Neural crest cell (in vitro differentiated cells): ENCODE measurements at places on chromosomes 2 and 18. TPM values are rescaled to one million over a fixed set of nuclear protein-coding genes. Genes with fewer than 3 reads are reported as not detected.

ITGB6 gene
- total RNA-seq, result not detected in 2 replicates

- DNase-seq, result no peak
These were observed 13.4 kb upstream of the CELF4 start for GRCh38 chr18:37578886-37579513.

IL18RAP gene
- total RNA-seq, result not detected in 2 replicates

TWSG1 gene
- total RNA-seq, result 48.2 and 50.4 TPM in 2 replicates

DNA sequence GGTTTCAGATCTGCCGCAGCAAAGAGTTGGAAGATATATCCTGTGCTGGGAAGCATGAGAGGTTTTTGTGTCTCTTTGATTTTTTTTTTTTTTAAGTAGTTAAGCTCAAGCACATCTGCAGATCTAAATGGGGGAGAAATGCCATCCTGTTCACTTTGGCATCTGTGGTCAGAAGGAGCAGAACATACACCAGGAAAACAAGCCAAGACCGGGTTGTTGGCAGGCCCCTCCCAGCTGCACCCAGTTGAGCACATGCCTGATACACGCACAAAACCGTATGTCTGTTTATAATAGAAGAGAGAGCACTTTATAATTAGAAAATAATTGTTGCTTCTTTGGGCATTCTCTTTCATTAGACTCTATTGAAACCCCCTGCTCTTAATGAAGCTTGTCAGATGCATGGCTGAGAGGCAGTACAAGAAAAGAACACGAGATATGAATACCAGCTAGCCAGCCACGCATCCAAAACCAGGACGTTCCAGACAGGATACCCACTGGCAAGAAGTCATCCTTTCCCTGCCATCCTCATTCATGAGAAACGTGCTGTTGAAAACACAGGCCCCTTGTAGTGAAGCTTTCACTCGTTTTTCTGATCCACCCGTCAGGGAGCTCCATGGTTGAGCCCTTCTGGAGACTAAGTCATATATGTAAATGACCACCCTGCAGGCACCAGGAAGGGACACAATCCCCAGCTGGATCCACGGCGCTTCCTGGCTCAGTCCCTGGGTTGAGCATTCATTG, 152.2 kb downstream of the ALPK2 start:
- DNase-seq, result no peak

DNA sequence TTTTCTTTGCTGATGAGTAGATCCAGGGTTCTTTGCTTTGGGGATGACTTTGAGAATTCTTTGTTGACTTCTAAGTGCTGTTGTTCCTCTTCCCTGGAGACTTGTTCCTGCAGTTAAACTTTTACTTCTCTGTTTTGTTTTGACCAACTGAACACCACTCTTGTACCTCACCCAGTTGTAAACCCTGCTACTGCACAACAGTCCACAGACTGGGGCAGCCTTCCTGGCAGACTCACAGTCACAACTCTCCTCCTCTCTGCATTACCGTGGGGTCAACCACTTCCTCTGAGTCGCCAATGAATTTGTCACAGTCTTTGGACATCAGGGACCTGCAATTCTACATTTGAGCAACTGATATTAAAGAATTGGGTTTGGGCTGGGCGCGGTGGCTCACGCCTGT, 3.8 kb upstream of the SLC8A1 start:
- no peak for DNase-seq

RTKN gene
- total RNA-seq, result 61.2 and 62.0 TPM in 2 replicates

DNA sequence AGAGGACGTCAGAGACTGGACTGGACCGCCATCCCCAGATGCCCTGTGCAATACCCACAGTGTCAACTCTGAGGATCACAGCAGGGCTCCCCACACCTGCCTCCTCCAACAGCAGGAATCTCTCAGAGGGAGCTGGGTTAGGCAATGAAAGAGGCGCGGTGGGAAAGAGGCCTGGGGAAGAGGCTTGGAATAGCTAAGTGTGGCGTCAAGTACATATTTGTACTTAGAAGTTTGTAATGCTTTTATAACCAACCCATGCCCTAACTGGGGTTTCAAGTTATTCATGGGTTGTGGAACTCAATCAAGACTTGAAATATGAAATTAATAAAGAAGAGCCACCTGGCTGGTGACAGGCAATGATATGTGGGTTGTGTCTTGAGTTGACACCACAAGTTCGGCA, 28.7 kb downstream of the CYP26B1 start:
- DNase-seq, result no peak

DNA sequence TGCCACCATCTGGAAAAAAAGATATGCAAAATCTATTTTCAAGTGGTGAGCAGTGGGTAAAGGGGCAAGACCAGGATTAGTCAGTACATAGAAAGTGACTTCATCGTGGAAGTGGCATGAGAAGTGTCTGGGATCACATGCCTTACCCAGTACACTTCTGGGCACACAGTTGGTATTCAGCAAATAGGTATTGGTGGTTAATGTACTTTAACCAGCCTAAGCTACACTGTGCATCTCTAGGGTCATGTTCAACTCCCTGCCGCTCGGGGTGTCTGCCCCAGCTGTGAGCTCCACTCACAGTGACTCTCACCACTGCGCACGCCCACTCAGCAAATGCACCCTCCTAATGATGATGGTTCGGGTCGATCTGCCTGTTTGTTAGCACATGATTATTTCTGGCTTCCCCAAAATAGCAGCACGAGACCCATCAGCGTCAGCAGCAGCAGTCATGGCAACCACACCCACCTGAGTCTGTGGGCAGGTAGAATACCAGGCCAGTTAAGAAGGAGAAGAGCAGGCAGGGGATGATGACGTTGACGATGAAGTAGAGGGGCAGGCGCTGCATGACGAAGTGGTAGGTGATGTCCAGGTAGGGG, 11.1 kb downstream of the CHRNA1 start:
- no peak for DNase-seq

- no peak for DNase-seq
These were observed 767 bp downstream of the TPRKB start for GRCh38 chr2:73736378-73736777.

- DNase-seq, result no peak
These were observed 131.5 kb downstream of the CCDC74A start for GRCh38 chr2:131659168-131659572.

GRCh38 chr2:222238072-222238471, 60.7 kb downstream of the PAX3 start:
- DNase-seq, result no peak

DNA sequence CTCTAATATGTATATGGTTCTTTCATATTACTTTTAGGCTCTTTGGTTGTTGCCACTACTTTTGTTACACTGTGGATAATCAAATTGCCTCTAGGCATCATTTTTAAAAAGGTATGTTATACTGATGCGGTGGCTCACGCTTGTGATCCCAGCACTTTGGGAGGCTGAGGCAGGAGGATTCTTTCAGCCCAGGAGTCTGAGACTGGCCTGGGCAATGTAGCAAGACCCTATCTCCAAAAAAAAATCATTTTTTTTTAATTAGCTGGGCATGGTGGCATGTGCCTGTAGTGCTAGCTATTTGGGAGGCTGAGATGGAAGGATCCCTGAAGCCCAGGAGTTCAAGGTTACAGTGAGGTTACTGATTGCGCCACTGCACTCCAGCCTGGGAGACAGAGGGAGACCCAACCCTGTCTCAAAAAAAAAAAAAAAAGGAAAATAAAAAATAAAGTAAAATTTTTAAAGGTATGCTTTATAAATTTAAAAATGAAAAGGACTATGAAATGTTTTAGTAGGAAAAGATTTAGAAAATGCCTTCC, 48.1 kb upstream of the DYNC2LI1 start:
- DNase-seq, result no peak

DNA sequence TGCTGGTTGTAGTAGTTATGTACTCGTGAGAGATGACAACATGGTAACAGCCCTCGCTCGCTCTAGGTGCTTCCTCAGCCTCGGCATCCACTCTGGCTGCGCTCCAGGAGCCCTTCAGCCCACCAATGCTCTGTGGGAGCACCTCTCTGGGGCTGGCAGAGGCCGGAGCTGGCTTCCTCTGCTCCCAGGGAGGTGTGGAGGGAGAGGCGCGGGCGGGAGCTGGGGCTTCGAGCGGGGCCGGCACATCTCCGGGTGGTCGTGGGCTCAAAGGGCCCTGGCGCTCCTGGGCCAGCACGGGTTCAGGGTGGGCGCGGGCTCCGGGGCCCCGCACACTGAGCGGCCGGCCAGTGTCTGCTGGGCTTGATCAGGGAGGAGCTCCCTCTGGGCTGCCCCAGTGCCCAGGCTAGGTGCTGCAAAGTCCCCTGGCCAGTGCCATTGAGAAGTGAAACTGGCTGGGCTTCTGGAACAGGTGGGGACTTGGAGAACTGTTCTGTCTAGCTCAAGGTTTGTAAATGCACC, 1012.1 kb downstream of the CNTNAP5 start:
- no peak for DNase-seq

DNA sequence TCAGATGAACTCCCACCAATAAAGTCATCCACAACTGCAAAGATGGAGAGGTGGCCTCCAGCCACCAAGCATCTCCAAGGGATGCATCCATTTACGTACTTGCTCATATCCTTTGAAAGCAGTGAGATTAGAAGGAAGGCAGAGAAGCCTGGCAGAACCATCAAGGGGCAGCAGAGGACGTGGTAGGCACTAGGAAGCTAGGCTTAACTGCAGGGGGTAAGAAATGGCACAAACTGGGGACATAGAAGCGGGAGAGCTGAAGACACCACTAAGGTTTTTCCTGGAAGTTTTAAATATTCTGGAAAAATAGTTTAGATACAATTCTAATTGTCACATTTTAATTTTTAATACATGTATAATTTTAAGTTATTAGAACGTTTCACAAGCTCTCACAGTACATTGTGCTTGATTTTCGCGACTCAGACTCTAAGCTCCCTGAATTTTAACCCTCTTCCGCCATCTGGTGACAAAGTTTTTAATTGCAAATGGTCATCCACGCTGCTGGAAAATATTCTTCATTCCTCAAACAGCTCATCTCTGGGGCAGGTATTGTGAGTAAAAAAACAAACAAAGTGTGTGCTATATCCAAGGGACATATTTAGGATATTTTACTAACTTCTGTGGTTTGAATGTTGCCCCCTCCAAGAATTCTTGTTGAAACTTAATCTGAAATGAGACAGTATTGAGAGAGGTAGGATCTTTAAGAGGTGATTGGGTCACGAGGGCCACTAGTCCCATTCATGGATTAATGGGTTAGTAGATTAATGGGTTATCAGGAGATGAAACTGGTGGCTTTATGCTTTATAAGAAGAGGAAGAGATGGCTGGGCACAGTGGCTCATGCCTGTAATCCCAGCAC, 1.6 kb upstream of the PSTPIP2 start:
- DNase-seq, result peak; percentile 70

DNA sequence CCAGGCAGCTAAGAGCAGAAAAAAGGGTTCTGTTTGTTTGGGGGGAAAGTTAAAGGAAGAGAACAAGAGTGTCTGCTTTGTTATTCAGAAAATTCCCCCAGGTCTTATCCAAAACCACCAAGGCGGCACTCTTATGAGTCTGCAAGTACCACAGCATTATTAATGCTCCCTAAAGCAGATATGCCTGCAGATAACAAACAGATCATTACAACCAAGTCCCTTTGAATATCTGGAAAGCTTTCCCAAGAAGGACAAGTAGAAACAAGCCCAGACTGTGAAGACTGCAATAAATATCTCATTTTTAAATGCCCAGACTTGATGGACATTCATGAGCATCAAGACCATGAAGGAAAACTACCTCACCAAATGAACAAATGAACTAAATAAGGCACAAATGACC, 278.6 kb upstream of the TMEFF2 start:
- no peak for DNase-seq

- no peak for DNase-seq
These were observed 18.1 kb upstream of the B4GALT6 start for GRCh38 chr18:31702449-31702848.

SLC11A1 gene
- total RNA-seq, result 0.09 TPM in 1 of 2 replicates, not detected in the other

DNA sequence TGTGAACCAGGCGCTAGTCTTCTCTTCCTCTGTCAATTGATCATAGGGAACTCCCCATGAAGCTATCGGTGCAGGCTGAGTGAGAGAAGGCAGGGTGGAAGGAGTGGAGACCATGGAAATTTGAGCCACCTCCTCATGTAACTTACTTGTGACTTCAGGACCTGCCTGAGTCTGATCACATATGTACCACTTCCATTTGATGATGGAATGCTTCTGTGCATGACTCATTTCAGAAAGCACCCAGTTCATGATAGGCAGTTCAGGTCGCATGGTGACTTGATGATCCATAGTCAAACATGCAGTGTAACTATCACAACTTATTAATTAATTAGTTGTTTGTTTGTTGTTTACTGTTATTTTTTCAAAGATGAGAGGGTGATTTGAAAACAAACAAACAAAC, 1296.7 kb downstream of the SUCLG1 start:
- no peak for DNase-seq

DNA sequence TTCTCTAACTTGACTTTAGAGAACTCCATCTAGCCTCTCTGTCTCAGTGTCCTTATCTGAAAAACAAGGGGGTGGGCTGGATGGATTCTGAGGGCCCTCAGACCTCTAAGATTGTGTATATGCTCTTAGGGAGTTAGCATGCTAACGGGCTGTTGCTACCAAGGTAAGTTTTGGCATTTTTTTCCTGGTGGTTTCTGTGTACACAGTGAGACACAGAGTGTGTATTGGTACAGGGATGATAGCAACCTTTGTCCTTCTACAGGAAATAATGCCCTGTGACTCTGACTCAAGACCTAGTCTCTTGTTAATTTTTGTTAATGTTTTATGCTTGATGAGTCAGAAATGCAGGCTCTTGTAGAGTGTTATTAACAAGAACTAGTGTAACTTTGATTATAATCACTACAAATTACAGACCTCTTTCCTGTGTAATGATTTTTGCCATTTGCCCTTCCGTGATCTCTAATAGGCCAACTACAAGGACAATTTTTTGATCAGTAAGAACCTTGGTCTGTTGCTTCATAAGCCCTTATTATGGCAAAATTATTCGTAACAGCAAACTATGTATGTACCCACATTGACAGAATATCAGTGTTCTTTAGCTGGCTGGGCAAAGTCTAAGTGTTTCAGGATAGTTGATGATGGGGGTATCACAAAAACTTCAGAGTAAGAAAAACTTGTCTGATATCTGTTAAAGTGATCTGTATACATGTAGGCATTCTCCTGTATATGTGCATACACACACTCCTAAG, 89.7 kb downstream of the SPTBN1 start:
- no peak for DNase-seq

- DNase-seq, result no peak
These were observed 418.8 kb downstream of the NRXN1 start for GRCh38 chr2:50613161-50613560.

ZNF142 gene
- 50.0 and 58.2 TPM in 2 replicates for total RNA-seq

DNA sequence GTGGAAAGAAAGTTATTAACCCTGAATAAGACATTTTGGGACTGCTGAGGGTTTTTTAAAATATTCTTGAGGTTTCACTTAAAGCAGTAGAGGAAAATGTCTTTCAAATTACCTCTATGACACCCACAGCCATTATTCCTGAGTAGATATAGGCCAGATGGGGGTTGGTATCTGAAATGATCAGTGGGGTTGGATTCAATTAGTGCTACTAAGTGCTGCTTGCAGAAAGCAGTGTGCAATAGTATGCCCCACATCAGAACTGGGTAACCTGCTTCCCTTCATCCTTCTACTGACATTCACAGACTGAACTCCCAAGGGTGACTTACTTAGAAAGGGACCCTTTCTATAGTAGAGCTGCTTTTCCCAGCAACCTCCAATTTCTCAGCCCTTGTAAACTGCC, 7.3 kb upstream of the ETAA1 start:
- no peak for DNase-seq

STK25 gene
- total RNA-seq, result 215 and 223 TPM in 2 replicates
